ENCODE measurements at places on chromosomes 12 and 14. TPM values are rescaled to one million over a fixed set of nuclear protein-coding genes. Genes with fewer than 3 reads are reported as not detected.

Gene NID2
- total RNA-seq = 9.7 TPM

Gene ADCY6
- 36.3 TPM for total RNA-seq

Gene HOXC12
- total RNA-seq = not detected

Gene ITGB7
- not detected for total RNA-seq

Gene TMEM117
- total RNA-seq = 4.8 TPM

Gene GSC
- not detected for total RNA-seq

Gene SYNE3
- 12.0 TPM for total RNA-seq

Gene MYL2
- total RNA-seq = 0.65 TPM

Gene OR6C2
- not detected for total RNA-seq

Gene LPAR5
- not detected for total RNA-seq

Gene COX8C
- total RNA-seq = not detected

Gene ADAM21
- under 0.01 TPM for total RNA-seq

Gene MANSC4
- not detected for total RNA-seq

Gene SMIM41
- not detected for total RNA-seq

Gene PARPBP
- total RNA-seq = 7.8 TPM

Gene CSRP2
- 15.1 TPM for total RNA-seq

Gene ADAM20
- total RNA-seq = 0.22 TPM

Gene EFS
- total RNA-seq = not detected

Gene NELL2
- total RNA-seq = not detected

Data from lung microvascular endothelial cell (primary cell).